Stimulated activated CD8-positive, alpha-beta memory T cell treated with anti-CD3 and anti-CD28 coated beads, Interleukin-4, amount 100 ng/mL, for 4 hours (primary cell): ENCODE measurements at places on chromosomes 13 and 19.

- no peak for DNase-seq
Observed at GRCh38 chr19:19261350-19262189, 11.5 kb downstream of the TM6SF2 start.

GRCh38 chr19:18784786-18785120 lies 6.4 kb downstream of the COMP start:
- DNase-seq = no peak

DNA sequence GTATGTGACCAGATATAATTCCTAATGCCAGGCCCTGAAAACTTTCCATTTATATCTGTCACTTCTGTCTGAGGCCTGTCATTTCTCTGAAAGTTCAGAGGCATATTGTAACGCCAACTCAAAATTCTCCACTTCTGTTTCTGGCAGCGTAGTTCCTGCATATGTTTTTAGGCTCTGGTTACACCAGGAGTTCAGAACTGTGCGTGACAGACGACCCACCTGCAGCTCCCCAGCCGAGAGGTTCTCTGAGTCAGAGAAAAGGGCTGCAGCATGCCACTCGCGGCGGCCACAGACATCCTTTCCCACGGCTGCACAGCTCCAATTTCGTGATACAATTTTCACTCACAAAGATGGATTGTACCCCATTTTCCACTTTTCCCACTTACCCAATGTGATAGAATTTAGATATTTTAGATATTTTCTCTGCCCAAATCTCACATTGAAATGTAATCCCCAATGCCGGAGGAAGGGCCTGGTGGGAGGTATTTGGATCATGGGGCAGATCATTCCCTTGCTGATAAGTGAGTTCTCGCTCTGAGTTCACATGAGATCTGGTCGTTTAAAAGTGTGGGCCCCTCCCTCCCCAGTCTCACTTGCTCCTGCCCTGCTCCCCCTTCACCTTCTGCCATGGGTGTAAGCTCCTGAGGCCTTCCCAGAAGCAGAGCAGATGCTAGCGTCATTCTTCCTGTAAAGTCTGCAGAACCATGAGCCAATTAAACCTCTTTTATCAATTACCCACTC lies 308.1 kb downstream of the LIG4 start:
- DNase-seq = no peak

GRCh38 chr19:10230173-10230860 lies 814 bp downstream of the S1PR2 start:
- DNase-seq = peak; percentile 47

DNA sequence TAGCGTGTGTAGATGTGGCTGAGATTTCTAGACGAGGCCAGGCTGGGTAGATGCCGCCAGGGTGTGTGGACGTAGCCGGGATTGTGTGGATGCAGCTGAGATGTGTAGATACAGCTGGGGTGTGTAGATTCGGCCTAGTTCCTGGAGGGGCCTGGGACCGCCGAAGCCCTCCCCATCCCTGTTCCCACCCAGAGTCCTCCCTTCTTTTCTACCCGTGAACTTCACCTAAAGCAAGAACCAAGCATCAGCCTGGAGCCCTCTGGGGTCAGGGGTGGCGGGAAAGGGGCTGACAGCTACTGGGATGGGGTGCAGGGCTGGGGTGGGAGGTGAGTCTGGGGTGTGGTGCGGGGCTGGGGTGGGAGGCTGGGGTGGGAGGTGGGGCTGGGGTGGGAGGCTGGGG lies 768 bp downstream of the TMPRSS9 start:
- DNase-seq = no peak

GRCh38 chr19:17829855-17830566 lies 8.7 kb upstream of the INSL3 start:
- DNase-seq = no peak

DNA sequence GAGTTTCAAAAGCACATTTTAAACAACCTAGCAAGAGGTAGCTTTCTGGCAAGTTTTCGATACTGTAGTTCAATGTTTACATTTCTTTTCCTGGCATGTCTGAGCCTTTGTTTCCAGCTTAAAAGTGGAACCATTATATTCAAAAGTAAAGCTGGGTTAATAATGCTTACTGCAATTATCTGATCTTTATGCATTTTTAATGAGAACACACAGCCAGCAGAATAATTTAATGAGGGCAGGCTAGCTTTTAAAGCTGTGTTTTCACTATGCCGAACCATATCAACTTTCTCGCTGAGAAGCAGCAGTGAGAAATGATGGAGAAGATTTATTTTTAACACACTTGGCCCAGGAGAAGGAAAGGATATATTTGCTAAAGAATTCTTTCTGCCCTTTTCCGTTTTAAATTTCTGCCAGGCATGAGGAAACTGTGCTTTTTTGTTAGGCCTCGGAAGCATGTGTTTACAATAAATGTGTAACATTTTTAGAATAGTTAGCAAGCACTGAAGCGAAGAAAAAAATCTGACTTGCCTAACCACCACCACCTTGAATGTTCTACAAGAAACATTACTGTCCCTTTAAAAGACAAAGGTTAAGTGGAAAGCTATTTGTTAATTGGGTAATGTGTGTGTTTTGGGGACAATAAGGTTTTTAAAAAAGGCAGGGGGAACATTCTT lies 1.0 kb downstream of the MBNL2 start:
- no peak for DNase-seq

- DNase-seq = no peak
Observed at GRCh38 chr13:108927615-108928014, 298.2 kb downstream of the MYO16 start.

- DNase-seq = no peak
Observed at GRCh38 chr13:20525144-20525600, 485 bp downstream of the CRYL1 start.

GRCh38 chr19:29887442-29887855 lies 54.6 kb upstream of the URI1 start:
- no peak for DNase-seq

DNA sequence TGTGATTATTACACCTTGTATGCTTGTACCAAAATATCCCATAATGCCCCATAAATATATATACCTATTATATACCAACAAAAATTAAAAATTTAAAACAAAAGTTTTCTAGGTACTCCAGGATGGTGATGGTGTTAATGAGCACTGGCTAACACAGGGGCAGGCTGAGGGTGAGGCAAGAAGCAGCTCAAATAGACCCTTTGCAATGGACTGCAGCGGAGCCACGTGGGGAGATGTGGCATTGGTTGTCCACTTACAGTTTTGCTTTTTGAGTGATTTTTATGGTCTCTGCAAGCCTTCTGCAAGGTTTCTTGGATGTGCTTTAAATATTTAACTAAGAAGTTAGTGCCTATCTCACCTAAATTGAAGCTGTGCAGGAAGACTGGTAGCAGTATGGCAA lies 132.9 kb downstream of the RAP2A start:
- no peak for DNase-seq
